ENCODE measurements at places on chromosomes 2 and 18. TPM values are rescaled to one million over a fixed set of nuclear protein-coding genes. Genes with fewer than 3 reads are reported as not detected.

Gene MREG
- total RNA-seq, result 26.1 TPM

- no peak overlapping the region for H3K4me3 ChIP-seq
- peaks cover 3% of the 10 kb centered on the region for H3K27me3 ChIP-seq
- DNase-seq, result no peak
- peaks cover 23% of the 10 kb centered on the region for H3K36me3 ChIP-seq
- H3K4me1 ChIP-seq, result no peaks in the 10 kb centered on the region
- H3K27ac ChIP-seq, result no peak overlapping the region
Measured at GRCh38 chr2:186437719-186438118, 48.3 kb upstream of the ZC3H15 start.

DNA sequence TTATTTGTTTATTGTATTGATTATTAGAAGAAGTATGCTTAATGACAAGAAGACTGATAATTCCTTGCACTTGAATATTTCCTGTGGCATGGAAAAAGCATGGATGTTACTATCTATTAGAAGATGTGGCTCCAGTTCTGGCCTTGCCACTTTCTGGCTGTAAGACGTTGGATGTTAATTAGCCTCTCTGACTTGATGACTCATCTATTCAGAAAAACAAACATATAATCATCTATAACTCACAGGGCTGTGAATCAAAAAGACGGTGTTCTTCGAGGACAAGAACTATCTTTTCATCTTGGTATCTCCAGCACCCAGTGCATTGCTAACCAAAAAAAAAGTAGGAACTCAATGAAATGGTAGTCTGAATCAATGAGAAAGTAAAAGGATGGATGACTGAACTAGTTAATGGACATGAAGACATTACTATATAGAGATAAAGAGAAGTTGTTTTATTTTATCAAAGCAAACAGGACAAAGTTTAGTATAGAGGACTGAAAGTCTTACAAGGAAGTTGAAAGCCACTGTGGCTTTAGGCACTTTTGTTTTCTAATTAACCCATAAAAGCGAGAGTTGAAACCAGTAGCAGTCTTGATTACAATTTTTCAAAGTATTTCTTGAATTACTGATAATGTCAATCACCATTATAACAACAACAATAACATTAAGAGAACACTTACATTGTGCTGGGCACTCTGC lies 145.3 kb downstream of the RND3 start:
- H3K36me3 ChIP-seq, result no peaks in the 10 kb centered on the region
- H3K4me3 ChIP-seq, result no peak overlapping the region
- H3K27ac ChIP-seq, result no peak overlapping the region

DNA sequence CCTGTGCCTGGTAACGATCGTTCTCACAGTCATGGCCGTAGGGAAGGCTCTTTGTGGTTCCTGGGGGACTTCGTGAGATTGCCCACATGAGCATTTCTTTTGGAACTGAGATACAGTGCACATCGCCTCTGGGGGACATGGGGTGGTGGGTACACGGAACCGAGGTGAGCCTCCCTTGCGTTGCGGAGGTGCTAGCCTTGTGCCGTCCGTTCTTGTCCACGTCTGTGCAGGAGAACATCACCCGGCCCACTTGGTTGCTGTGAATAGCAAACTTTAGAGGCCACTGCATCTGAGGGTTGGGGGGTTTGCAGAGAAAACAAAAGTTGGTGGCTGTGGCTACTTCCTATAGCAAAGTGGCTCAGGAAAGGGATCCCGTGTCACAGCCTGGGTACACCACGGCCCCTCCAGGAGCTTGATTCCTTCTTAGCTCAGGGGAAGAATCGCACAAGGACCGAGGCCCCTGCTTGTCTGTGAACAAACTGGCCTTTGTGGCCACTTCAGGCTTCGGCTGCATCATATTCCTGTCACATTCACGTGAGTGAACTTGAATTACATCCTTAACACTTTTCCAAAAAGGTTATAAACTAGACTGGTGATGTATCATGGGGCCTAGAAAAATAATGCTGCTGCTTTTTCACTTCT lies 72.6 kb downstream of the LRRFIP1 start:
- peaks cover 11% of the 10 kb centered on the region for H3K27me3 ChIP-seq
- H3K36me3 ChIP-seq, result peaks cover 6% of the 10 kb centered on the region
- no peak overlapping the region for H3K4me3 ChIP-seq
- no peak overlapping the region for H3K27ac ChIP-seq
- H3K4me1 ChIP-seq, result peaks cover 73% of the 10 kb centered on the region

GRCh38 chr2:167126165-167126564 lies 237.9 kb downstream of the XIRP2 start:
- H3K4me3 ChIP-seq, result no peak overlapping the region
- no peak for DNase-seq
- no peak overlapping the region for H3K27ac ChIP-seq
- no peaks in the 10 kb centered on the region for H3K36me3 ChIP-seq
- H3K27me3 ChIP-seq, result no peaks in the 10 kb centered on the region
- peaks cover 35% of the 10 kb centered on the region for H3K4me1 ChIP-seq

DNA sequence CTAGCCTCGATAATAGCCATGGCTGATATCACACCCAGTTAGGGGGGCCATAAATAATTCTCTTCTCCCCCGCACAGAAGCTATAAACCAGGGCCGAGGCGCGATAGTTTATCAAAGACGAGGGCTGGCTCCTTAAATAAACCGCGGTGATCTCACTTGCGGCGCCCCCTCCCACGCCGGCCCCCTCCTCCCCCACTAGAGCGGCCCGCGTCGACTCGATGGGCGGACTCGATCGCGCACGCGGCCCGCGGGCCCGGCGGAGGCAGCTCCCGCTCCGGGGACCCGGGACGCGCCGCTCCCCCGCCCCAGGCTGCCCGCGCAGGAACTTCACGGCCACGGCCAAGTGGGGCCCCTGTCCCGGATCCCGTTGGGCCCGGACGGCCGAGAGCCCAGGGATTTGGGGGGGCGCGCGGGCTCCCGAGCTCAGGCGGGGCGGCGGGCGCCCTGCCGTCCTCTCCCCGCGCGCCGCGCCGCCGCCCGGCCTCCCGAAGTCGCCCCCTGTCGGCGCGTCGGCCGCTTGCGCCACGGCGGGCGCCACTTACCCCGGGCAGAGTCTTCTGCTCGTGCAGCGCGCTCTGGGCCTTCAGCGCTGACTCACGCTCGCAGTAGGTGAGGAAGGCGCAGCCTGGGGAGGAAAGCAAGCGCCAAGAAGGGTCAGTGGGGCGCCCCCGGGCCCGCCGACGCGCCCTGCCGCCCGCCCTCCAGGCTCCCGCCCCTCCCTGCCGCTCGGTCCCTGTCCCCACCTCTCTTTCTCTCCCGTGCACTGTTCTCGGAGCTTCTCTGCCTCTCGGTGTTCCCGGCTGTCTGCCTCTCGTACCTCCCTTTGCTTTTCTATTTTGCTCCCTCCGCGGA lies 80.4 kb downstream of the CELF4 start:
- H3K4me3 ChIP-seq, result no peak overlapping the region
- no peaks in the 10 kb centered on the region for H3K36me3 ChIP-seq
- H3K27ac ChIP-seq, result no peak overlapping the region
- peak; percentile 73 for DNase-seq

DNA sequence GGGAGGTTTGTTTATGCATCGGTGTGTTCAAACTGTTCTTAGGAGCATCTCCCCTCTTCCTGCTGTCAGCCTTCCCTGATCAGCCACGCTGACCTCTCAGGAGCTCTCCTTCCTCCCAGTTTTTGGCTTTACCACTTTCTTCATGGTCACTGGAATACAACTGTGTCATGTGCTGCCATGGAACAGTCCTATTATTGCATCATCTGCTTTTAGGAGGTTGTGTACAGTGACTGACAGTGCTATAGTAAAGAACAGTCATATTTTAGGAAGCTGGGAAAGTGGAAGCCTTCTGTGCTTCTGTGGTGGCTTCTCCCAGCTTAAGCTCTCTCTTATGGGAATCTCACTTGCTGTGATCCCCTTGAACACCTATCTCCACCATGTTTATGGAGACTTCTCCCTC lies 165.5 kb downstream of the TPGS2 start:
- H3K36me3 ChIP-seq, result no peaks in the 10 kb centered on the region
- DNase-seq, result no peak
- no peak overlapping the region for H3K27ac ChIP-seq

DNA sequence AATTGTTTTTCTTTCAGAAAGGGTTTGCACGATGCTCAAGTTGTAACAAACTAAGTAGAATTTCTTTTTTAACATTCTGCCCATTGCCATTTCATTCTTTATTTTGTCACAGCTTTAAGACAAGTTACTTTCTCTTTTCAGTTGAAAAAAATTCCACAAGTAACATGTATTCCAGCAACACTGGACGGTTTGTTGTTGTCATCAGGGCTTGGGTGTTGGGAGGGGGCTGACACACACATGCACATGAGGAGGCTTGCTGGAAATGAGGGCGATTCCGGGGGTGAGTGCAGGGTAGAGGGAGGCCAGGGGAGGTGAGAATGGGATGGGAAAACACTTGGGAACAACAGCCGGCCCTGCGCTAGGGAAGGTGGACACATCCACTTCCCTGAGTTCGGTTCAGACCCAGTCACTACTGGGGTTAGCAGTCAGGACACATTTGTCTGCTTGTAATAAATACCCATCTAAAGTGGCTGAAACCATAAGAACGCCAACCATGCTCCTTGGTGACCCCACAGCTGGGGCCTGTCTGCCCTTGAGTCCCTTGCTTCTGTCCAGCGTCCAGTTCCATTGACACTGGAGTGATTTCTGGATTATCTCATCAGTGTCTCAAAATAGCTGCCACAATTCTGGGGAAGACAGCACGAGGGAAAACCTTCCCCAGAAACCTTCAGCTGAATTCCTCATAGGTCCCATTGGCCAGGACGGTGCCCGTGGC lies 141.8 kb upstream of the BCL2L11 start:
- H3K36me3 ChIP-seq, result no peaks in the 10 kb centered on the region
- peaks cover 3% of the 10 kb centered on the region for H3K4me1 ChIP-seq
- H3K27ac ChIP-seq, result no peak overlapping the region
- H3K27me3 ChIP-seq, result peaks cover 3% of the 10 kb centered on the region
- DNase-seq, result no peak
- H3K4me3 ChIP-seq, result no peak overlapping the region

GRCh38 chr18:4453874-4454536 lies 1.1 kb downstream of the DLGAP1 start:
- H3K27me3 ChIP-seq, result peaks cover 5% of the 10 kb centered on the region
- H3K4me3 ChIP-seq, result peak overlapping the region; percentile 92
- peak overlapping the region; percentile 22 for H3K27ac ChIP-seq
- H3K4me1 ChIP-seq, result peaks cover 13% of the 10 kb centered on the region
- H3K36me3 ChIP-seq, result no peaks in the 10 kb centered on the region

Gene UGT1A4
- not detected for total RNA-seq

DNA sequence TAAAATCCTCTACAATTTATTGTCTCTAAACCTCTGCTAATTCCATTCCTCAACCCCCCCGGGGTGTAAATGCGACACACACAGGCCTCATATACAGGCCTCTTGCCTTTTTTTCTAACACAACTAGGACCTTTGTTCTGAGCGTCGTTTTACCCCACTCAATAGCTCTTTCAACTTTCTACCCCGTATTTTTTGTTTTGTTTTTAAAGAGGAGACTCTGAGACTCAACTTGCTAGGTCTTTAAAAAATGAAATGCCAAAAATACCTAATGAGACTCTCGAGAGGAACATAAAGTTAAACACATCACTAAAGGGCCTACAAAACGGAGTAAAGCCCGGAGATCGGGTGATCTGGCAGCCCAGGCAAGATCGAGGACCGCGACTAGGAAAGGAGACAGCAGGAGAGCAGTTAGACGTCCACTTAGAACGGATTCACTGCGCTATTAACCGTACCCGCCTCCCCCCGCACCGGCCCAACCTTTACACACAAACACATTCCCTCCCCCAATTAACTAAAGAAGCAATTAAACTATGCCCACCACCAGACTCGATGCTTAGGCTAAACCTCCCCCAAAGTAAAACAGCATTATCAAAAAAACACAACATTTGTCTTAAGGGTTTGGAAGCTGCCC lies 1.7 kb downstream of the TRIP12 start:
- H3K27me3 ChIP-seq, result peaks cover 19% of the 10 kb centered on the region
- DNase-seq, result peak; percentile 12
- H3K36me3 ChIP-seq, result peaks cover 15% of the 10 kb centered on the region
- peak overlapping the region; percentile 100 for H3K4me3 ChIP-seq

- H3K36me3 ChIP-seq, result no peaks in the 10 kb centered on the region
- H3K27me3 ChIP-seq, result peaks cover 2% of the 10 kb centered on the region
- H3K27ac ChIP-seq, result no peak overlapping the region
- H3K4me1 ChIP-seq, result no peaks in the 10 kb centered on the region
Measured at GRCh38 chr2:143705108-143705707, 576.0 kb downstream of the ARHGAP15 start.

DNA sequence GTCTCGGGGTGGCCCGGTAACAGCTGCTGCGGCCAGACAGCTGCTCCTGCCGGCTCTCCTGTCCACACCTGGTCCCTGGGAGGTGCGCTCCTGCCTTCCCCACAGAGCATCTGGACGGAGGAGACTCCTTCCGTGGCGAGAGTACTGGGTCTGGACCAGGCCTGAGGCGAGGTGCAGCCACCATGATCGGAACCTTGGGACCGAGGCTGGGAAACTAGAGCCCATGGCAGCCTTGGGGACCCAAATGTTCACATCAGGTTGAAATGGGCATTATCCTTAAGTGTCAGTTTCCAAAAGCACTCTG lies 628 bp downstream of the GIGYF2 start:
- peak overlapping the region; percentile 98 for H3K4me3 ChIP-seq
- H3K36me3 ChIP-seq, result no peaks in the 10 kb centered on the region
- H3K4me1 ChIP-seq, result peaks cover 26% of the 10 kb centered on the region
- peak overlapping the region; percentile 86 for H3K27ac ChIP-seq
- H3K27me3 ChIP-seq, result peaks cover 2% of the 10 kb centered on the region
- DNase-seq, result no peak

Gene UCN
- 1.5 TPM for total RNA-seq

GRCh38 chr2:239811111-239811781 lies 213.9 kb downstream of the NDUFA10 start:
- peaks cover 26% of the 10 kb centered on the region for H3K4me1 ChIP-seq
- no peak overlapping the region for H3K27ac ChIP-seq
- no peaks in the 10 kb centered on the region for H3K27me3 ChIP-seq
- H3K36me3 ChIP-seq, result no peaks in the 10 kb centered on the region
- DNase-seq, result no peak
- no peak overlapping the region for H3K4me3 ChIP-seq

- peak; percentile 22 for DNase-seq
- H3K27me3 ChIP-seq, result peaks cover 25% of the 10 kb centered on the region
- H3K36me3 ChIP-seq, result peaks cover 19% of the 10 kb centered on the region
- H3K4me1 ChIP-seq, result peaks cover 84% of the 10 kb centered on the region
Measured at GRCh38 chr18:58862851-58863538, 1.7 kb upstream of the ZNF532 start.

- no peak overlapping the region for H3K27ac ChIP-seq
- H3K4me3 ChIP-seq, result no peak overlapping the region
- DNase-seq, result no peak
- H3K27me3 ChIP-seq, result peaks cover 3% of the 10 kb centered on the region
Measured at GRCh38 chr2:9003366-9003615, 193 bp downstream of the MBOAT2 start.

Gene INSIG2
- 21.2 TPM for total RNA-seq

Gene ACADL
- total RNA-seq, result not detected

Gene IL18R1
- total RNA-seq, result 0.51 TPM

GRCh38 chr2:217065695-217066405 lies 206.0 kb upstream of the TNP1 start:
- peaks cover 11% of the 10 kb centered on the region for H3K4me1 ChIP-seq
- H3K27me3 ChIP-seq, result peaks cover 4% of the 10 kb centered on the region
- no peak overlapping the region for H3K27ac ChIP-seq
- H3K36me3 ChIP-seq, result no peaks in the 10 kb centered on the region
- H3K4me3 ChIP-seq, result no peak overlapping the region

- peaks cover 5% of the 10 kb centered on the region for H3K27me3 ChIP-seq
- no peak for DNase-seq
- no peak overlapping the region for H3K4me3 ChIP-seq
- H3K36me3 ChIP-seq, result no peaks in the 10 kb centered on the region
- H3K27ac ChIP-seq, result no peak overlapping the region
Measured at GRCh38 chr2:96083064-96083939, 33.1 kb downstream of the ADRA2B start.

- H3K27ac ChIP-seq, result no peak overlapping the region
- DNase-seq, result no peak
Measured at GRCh38 chr2:170530284-170530745, 184.8 kb upstream of the SP5 start.

Data from endothelial cell (in vitro differentiated cells).